AG08396 (cell line): ENCODE measurements at places on chromosomes 4 and X.

DNA sequence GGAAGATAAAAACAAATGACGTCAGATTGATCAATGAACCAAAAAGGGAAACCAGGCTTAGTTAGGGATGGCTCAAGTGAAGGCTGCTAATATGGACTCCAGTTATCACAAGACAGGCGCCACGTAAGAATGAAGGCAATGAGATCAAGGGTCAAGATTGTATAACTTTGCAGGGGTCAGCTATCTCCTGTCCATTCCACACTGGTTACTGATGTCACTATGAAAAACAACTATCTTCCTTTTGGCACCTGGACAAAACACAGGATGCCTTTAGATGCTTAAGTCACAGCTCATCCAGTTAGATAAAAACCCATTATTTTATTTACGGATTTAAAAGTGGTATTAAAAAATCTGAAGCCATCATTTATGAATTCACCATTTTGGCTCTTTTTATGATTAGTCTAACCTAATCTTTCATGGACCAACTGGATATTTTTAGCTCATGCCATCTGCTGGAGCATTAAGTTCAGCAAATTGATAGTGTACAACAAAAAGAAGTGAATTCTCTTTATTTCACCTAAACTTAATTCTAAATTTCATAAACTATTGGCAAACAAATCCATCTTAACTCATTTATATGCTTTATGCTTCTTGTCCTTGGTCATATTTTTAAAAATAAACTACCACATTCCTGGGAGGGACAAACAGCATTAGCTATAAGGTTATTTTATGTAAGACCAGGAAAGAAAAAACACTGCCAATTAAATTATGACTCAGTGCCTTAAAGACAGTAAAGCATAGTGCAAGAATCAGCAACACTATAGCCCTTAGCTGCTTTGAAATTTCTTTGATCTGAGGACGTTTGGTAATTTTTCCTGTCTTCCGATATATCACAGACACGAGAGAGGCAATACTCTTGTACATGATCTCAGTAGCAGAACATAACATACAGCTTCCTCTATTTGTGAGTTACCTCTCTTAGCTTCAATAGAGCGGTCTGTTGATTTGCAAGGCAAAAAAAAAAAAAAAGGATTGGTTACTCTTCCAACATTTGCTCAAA, 27.0 kb downstream of the DHX15 start:
- DNase-seq, result no peak

- no peak for DNase-seq
These were observed 35.1 kb downstream of the FAM114A1 start for GRCh38 chr4:38902695-38903094.

GRCh38 chr4:109214622-109215301, 87.7 kb downstream of the COL25A1 start:
- DNase-seq, result no peak

DNA sequence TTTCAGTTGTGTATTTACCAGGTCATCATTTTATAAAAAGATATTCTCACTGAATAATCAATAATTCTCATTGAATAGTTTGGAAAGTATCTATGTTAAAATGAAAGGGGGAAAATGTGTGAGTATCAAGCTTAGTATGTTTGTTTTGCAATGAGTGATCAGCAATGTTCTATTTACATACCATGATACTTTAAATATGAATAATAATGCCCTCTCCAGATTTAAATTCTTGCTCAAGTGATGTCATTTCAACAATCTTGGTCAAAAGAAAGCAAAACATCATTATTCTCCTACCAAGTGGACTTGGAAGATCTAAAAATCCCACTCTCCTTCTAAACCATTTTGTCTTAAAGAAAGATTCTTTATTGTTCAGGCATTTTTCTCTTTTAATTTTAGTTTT, 42.1 kb upstream of the ANKRD50 start:
- no peak for DNase-seq

- DNase-seq, result no peak
These were observed 43.7 kb downstream of the DDX3X start for GRCh38 chrX:41377624-41378023.

DNA sequence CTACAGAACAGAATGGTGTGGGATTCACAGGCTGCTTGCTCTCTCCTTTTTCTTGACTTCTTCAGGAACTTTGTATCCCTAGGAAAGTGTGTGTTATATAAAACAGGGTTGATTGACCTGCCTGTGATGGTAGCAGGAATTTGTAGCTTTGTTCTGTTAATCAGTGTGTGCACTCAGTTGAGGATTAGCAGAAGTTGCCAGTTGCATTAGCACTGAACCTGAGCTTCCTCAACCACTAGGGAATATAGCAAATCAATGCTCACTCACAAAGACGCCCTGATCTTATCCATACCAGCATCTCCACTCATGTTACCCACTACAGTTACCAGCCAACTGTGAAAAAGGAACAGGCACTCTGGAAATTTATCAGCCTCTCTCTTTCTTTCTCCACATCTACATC, 319.1 kb upstream of the EMCN start:
- no peak for DNase-seq

DNA sequence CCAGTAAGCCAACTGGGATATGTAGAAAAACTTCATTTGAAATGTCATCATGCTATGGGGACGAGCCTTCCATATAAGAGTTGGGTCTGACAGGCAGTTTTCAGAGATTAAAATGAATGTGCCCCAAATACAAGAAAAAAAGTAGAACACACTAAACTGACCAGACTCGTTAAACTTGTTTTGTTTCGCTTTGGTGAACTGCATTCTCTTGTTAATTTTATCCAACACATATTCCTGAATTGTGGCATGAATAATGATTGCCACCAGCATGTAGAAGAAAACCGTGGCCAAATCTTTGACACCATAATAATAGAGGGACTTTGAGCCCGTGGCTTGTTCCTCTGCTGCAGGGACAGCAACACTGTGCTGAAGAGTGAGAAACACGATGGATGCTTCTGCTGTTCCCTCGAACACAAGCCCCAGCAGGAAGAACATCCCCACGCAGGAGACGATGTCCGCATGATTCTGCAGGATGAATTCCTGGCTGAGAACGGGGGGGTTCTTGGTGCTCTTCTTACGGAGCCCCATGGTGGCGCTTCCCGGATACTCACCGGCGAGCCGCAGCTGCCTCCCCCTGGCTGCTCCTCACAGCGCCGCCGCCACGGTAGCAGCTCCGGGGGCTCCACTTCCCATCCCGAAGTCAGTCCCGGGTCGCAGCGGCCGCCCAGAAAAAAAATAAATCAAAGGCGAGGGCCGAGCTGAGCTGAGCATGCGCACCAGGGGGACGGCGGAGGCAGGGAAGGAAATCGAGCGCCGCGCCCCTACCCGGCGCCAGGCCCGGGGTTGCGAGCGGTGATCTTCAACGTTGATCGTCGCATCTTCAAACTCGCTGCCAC, at the start of gene TRAM1L1:
Gene TRAM1L1 (minus strand): TSS at position 711 of the 836 bp plus-strand sequence. CDS start 183 bp downstream, at position 528.
- peak; percentile 89 for DNase-seq

GRCh38 chrX:105552395-105552794, 269.9 kb upstream of the NRK start:
- DNase-seq, result no peak

DNA sequence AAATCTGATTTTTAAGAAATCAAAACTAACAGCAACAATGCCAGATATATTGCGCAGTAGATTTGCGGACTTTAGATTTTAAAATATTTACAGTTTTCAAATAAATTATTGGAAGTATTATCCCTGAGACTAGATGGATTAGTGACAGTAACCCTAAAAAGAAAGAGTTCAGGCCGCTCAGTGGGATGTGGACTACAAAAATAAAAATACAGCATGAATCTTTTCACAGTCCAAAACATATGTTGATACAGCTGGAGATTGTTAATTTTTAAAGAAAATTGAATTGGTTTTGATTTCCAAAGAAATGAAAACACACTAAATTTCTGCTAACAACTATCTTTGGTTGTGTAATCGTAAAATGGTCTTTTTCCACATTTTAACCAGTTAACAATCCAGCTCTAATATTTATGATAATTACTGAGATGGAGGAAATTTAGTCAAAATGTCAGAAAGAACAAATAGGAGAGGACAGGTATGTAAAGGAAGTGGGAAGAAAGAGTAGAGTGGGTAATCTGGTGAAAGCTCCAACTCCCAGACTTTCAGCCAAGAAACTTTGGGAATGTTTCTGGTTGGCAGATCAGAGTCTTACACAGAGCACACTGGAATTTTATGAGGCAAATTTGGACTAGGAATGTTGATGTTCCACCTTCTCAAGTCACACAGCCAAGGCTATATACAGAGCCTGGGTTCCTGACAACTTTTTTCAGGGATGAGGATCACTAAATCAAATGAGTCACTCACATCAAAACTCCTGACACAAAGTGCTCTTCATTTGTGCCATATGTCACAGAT, 15.1 kb downstream of the C4orf36 start:
- DNase-seq, result no peak

DNA sequence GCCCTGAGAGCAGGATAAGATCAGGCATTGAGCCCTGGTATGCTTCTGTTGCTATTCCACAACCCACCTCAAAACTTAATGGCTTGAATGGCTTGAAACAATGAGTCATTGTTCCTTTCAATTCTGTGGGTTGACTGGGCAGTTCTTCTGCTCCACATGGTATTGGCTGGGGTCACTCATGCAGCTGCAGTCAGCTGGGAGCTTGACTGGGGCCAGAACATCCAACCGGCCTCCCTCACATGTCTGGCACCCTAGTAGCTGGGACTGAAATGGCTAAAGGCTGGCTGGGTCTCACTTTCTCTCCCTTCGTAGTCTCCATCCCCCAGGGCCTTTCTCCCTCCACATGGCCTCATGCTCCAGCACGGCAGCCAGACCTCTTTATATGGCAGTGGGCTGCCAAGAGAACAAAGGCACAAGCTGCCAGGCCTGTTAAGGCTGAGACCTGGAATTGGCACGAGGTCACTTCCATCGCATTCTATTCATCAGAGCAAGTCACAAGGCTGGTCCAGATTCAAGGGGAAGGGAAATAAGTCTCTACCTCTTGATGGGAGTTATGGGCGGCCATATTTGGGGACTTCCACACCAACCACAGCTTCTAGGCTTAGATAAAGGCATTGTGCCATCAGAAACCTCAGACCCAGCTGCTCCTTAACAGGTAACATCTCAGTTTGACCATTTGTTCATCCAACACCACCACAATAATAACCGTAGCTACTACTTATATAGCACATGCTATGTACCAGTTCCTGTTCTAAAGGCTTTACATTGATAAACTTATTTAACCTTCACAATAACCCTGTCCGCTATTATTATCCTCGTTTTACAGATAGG, 159.7 kb upstream of the ATP6AP2 start:
- no peak for DNase-seq

DNA sequence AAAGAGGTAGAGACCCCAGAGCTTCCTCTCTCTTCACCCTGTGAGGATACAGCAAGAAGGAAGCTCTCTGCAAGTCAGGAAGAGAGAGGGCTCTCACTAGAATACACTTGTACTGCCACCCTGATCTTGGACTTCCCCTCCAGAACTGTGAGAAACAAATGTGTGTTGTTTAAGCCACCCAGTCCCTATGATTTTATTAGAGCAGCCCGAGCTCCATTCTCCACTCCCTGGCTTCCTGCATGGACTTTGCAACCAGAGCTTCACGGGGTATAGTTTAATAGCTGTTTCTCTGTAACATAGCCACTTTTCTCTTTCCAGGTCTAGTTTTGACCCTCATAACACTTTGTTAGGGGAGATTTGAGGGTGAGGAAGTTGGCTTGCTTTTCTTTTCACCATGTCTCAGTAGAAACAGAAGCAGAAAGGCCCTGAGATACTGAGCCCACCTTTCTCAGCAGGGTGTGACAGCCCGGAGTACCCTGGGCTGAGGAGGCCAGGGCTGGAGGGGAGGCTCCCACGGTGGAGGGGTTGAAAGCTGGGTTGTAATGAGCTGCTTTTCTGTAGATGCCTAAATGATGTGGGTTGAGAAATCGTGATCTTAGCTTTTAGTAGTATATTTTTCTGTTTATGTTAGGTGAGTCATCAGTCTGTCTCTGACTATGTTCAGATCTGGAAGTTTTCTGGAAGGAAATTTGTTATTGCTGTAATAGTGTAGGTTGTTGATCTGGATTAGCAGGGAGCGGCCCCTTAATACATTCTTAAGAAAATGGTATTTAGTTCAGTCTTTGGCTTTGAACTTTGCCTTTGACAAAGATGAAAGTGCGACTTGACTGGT, 118.6 kb downstream of the PTTG2 start:
- DNase-seq, result peak; percentile 54
